ENCODE measurements at places on chromosomes 4 and X. TPM values are rescaled to one million over a fixed set of nuclear protein-coding genes. Genes with fewer than 3 reads are reported as not detected.

DNA sequence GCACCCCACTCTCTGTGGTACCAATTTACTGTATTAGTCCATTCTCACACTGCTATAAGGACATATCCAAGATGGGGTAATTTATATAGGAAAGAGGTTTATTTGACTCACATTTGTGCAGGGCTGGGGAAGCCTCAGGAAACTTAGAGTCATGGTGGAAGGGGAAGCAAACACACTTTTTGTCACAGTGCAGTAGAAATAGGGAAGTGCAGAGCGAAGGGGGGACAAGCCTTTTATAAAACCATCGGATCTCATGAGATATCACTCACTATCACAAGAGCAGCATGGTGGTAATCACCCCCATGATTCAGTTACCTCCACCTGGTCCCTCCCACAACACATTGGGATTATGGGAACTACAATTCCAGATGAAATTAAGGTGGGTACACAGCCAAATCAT lies 766.9 kb upstream of the PCDH10 start:
- no peaks in the 10 kb centered on the region for H3K4me1 ChIP-seq
- H3K4me3 ChIP-seq = no peak overlapping the region
- H3K36me3 ChIP-seq = no peaks in the 10 kb centered on the region
- H3K27ac ChIP-seq = no peak overlapping the region

DNA sequence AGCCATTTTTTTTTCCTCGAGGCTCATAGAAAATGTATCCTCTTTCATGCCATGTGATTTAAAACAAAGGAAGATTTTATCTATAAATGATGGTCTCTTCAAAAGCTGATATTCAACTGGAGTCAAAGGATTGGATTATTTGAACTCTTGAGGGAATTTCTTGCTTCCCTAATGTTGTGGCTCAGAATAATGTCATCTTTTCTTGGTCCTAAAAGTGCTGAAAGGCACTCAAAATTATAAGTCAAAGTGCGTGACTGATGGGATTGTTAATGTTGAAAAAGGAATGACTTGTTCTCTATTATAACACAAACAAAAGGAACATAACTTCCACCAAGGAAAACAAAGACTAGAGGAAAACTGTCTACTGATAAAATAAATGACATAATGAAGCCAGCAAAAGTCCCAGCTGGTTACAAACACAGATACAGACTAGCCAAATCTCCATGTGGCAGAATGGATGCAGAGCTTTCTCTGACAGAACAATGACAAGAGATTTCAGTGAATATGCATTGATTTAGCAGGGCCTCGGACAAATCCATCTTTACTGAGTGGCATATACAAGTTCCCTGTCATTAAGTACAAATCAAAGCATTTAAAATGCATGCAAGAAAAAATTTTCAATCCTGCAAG lies 552.6 kb downstream of the GBA3 start:
- no peak overlapping the region for H3K27ac ChIP-seq
- H3K36me3 ChIP-seq = no peaks in the 10 kb centered on the region
- no peak overlapping the region for H3K4me3 ChIP-seq

DNA sequence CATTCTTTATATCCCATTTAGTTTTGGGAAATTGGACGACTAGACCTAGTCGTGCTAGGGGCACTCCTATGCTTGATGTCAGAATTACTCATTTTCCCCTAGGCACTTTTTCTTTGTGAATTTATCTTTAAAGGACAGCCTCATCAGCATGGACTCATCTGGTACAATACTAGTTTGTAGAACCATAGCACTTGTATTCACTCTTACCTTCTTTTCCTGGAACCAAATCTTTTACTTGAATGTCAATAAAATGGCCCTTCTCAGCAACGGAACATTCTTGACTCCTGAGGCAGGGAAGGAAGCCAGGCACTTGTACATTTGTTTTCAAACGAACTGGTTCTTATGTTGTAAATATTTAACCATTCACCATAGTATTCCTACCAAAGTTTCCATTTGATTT lies 187.1 kb downstream of the SHROOM3 start:
- no peak for DNase-seq

DNA sequence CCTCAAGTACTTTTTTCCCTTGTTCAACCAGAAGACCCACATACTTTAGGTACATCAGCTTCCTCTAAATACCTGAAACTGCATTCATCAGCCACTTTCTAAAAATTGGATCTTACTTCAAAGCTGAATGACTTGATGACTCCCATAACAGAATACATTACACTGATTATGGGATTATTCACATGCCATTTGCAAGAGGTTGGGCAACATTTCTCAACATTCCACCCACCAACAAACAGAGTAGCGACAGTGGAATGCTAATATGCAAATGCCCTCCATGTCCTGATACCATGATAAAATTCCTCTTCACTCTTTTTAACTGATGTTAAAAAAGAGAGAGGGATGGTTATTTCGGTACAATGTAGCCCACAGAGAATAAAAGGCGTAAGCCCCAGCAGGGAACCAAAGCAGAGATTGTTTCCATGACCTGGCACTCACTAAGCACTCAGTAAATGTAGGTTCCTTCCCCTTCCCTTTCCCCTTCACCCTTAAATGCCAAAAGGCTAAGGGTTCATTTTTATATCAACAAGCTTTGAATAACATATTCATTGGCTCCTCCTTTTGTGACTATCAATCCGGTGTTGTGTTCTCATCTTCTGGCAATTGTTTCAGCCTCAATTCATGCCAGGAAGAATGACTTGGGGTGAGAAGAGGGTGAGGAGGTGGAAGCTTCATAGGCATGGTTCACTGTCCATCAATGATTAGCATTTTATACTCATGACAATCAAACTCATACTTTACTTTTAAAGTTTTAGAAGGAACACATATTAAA lies 317.2 kb downstream of the DHX15 start:
- H3K27ac ChIP-seq = no peak overlapping the region
- H3K27me3 ChIP-seq = no peaks in the 10 kb centered on the region
- H3K4me3 ChIP-seq = no peak overlapping the region
- no peak for DNase-seq
- no peaks in the 10 kb centered on the region for H3K4me1 ChIP-seq

CCDC120 gene
- 0.89 TPM for total RNA-seq

DNA sequence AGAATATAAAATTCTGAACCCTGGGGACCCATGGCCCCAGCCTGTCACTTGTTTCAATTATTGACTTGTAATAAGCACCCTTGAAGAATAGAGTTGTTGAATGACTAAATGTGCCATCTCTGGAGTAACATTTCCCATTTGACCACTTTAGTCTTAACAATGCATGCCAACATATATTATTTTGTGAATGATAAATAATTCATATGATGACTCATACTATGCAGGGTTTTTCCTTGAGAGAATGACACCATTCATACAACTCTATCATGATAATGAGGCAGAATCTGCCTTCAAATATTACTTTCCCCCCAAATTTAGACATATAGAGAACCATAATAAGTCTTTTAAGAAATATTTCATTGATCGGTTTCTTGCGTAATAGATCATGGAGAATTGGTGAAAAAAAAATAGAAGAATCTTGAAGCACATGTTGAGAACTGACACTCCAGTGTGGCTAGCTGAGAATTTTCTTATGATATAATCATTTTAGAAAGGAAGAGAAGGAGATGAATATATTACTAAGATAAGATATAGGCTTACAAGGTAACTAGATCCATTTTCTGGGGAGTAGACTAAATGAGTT lies 404.5 kb downstream of the GRXCR1 start:
- no peak overlapping the region for H3K27ac ChIP-seq
- no peaks in the 10 kb centered on the region for H3K36me3 ChIP-seq

MMRN1 gene
- total RNA-seq = not detected

- no peak overlapping the region for H3K4me3 ChIP-seq
- peaks cover 11% of the 10 kb centered on the region for H3K4me1 ChIP-seq
- H3K27me3 ChIP-seq = no peaks in the 10 kb centered on the region
These were observed 97.9 kb upstream of the PDE5A start for GRCh38 chr4:119726505-119726904.

- peaks cover 59% of the 10 kb centered on the region for H3K4me1 ChIP-seq
- no peaks in the 10 kb centered on the region for H3K36me3 ChIP-seq
- peak within 1 kb of the TSS; percentile 45 for H3K4me3 ChIP-seq
- DNase-seq = peak; percentile 61
These were observed at the start of gene PFKFB1 for GRCh38 chrX:54994099-54994498. Gene PFKFB1 (minus strand): TSS chrX:54994188. CDS start chrX:54994007, 181 bp downstream.

PCDH19 gene
- total RNA-seq = 0.02 TPM

DNA sequence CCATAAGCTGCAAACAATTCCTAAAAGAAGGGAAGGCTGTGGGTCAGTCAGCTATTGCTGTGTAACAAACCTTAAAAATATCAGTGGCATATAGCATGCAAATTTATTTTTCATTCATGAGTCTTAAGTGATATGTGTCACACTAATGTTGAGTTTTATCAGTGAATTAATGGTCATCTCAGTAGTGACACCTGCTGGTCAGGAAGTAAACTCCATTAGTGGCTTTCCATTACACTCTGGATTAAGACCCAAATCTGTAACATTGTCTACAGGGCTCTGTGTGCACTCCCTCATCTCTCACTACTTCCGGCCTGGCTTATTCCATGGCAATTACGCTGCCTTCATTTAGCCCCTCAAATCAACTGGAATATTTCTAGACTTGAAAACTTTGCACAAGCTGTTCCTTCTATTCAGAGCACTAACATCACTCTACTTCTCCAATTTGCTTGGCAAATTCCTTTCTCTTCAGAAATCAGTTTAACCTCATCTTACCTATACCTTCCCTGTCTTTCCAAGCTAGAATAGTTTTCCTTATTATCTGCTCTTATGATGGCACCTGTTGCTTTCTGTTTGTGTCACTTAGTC lies 217.3 kb upstream of the TAPT1 start:
- peak; percentile 30 for DNase-seq
- no peak overlapping the region for H3K4me3 ChIP-seq
- H3K27me3 ChIP-seq = no peaks in the 10 kb centered on the region
- H3K27ac ChIP-seq = no peak overlapping the region
- H3K36me3 ChIP-seq = no peaks in the 10 kb centered on the region

DNA sequence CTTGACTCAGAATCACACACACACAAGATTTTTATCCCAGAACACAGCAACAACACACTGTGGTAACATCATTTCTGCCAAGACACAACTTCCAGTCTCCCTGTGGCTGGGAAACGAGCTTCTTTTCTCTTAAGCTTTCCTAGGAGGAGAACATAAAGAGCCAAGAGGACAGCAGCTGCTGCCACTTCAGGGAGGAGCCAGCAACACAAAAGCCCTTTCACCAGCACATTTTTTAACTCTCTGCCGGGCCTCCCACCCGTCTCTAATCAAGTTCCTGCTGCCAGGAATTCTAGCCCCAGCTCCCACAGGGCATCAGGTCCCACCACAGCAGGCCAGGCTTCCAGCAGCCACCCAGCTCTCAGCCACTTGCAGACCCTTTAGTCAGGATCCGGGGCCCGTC lies 22.4 kb downstream of the FAT1 start:
- peak; percentile 62 for DNase-seq
- no peaks in the 10 kb centered on the region for H3K27me3 ChIP-seq
- peaks cover 20% of the 10 kb centered on the region for H3K36me3 ChIP-seq
- H3K27ac ChIP-seq = peak overlapping the region; percentile 34

FGF16 gene
- total RNA-seq = not detected

DNA sequence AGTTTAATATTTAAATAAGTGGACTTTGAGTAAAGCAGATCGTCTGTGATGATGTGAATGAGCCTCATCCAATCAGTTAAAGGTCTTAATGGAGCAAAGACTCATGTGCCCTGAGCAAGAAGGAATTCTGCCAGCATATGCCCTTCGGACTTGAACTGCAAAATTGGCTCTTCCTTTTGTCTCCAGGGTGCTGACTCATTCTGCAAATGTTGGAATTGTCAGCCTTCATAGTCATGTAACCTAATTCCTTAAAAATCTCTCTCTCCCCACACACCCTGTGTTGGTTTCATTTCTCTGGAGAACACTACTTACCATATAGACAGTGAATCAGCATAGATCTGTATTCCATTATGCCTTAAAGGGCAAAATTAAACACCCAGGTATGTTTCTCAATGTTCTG lies 609.8 kb upstream of the GALNTL6 start:
- no peaks in the 10 kb centered on the region for H3K4me1 ChIP-seq
- no peaks in the 10 kb centered on the region for H3K27me3 ChIP-seq
- no peak overlapping the region for H3K27ac ChIP-seq
- DNase-seq = no peak
- H3K36me3 ChIP-seq = no peaks in the 10 kb centered on the region
- no peak overlapping the region for H3K4me3 ChIP-seq

MAB21L2 gene
- total RNA-seq = not detected

RAI2 gene
- not detected for total RNA-seq

DNA sequence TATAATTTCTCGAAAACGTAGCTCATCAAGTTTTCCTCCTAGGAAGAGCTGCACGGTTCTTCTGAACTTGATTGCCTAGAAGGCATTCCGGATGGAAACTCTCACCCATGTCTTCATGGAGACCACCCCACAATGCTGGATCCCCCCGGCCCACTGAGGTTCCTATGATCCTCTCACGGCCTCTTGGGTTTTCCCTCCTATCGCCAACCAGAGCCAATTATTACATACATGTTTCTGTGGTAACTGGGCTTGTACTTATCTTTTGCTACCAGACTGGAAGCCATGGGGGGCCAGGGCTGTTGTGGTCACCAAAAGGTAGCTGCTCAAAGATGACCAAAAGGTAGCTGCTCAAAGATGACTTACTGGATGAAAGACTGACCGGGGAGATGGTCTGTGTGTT lies 131.5 kb downstream of the AFAP1 start:
- no peak overlapping the region for H3K27ac ChIP-seq
- no peaks in the 10 kb centered on the region for H3K36me3 ChIP-seq
- peaks cover 60% of the 10 kb centered on the region for H3K4me1 ChIP-seq

DNA sequence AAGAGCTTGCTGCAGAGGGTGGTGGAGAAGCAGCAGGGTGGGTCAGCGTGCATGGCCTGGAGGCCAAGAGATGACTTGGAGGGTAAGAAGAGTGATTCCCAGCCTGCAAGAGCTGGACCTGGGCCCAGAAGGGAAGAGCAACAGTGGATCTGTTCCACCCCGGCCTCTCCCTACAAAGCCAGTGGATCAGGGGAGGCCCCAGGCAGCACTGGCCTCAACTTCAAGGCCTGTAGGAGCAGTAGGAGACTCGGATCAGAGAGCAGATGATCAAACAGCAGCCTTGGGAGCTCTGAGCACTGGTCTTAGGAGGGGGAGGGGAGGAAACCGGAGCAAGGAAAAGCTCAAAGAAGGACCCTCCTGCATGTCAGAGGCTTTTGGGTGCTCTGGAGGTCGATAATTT lies 7.6 kb downstream of the L1CAM start:
- H3K4me3 ChIP-seq = no peak overlapping the region
- DNase-seq = no peak

HTR2C gene
- total RNA-seq = not detected

GJB1 gene
- total RNA-seq = 47.8 TPM

GRCh38 chrX:40543661-40544328 lies 37.0 kb upstream of the ATP6AP2 start:
- peaks cover 18% of the 10 kb centered on the region for H3K4me1 ChIP-seq
- no peaks in the 10 kb centered on the region for H3K27me3 ChIP-seq
- no peak overlapping the region for H3K4me3 ChIP-seq
- no peaks in the 10 kb centered on the region for H3K36me3 ChIP-seq

GRCh38 chrX:74924449-74925224 lies 615 bp downstream of the NEXMIF start:
- no peak overlapping the region for H3K27ac ChIP-seq
- no peaks in the 10 kb centered on the region for H3K27me3 ChIP-seq
- no peaks in the 10 kb centered on the region for H3K36me3 ChIP-seq
- no peak for DNase-seq
- H3K4me1 ChIP-seq = no peaks in the 10 kb centered on the region
- peak overlapping the region; percentile 60 for H3K4me3 ChIP-seq

- no peaks in the 10 kb centered on the region for H3K36me3 ChIP-seq
- no peaks in the 10 kb centered on the region for H3K4me1 ChIP-seq
- no peak overlapping the region for H3K27ac ChIP-seq
- peak; percentile 7 for DNase-seq
- H3K27me3 ChIP-seq = no peaks in the 10 kb centered on the region
These were observed 7.2 kb downstream of the GNRHR start for GRCh38 chr4:67746797-67747495.

GRCh38 chr4:78904143-78904542 lies 35.1 kb downstream of the PAQR3 start:
- H3K27ac ChIP-seq = no peak overlapping the region
- no peaks in the 10 kb centered on the region for H3K27me3 ChIP-seq
- DNase-seq = no peak
- H3K4me1 ChIP-seq = no peaks in the 10 kb centered on the region
- H3K36me3 ChIP-seq = no peaks in the 10 kb centered on the region

Data from HepG2 (cell line).